Stimulated activated CD8-positive, alpha-beta memory T cell treated with anti-CD3 and anti-CD28 coated beads, Interleukin-12 subunit alpha, Interleukin-12 subunit beta, amount 100 ng/mL, for 1 hour (primary cell): ENCODE measurements at places on chromosomes 3 and 15.

DNA sequence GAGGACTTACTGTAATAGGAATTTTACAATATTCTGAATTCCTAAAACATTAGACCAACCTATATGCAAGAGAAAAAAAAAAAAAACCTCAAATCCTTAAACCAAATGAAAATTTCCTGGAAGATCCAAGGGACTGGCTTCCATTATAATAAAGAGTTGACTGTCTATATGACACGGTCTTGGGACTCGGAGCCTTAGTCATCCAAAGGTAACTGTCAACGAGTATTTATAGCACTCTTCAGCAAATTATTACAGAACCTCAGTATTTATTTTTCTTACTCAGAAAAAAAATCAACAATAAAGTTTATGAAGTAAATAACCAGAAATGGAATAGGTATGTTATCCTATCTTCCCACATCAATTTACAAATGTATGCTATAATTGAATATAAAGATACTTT, 66.0 kb downstream of the TTBK2 start:
- DNase-seq: no peak

- no peak for DNase-seq
These were observed 12.7 kb downstream of the SEMA3F start for GRCh38 chr3:50167841-50168209.

- DNase-seq: no peak
These were observed 8.3 kb downstream of the GHRL start for GRCh38 chr3:10284496-10284895.

GRCh38 chr3:45567730-45568172, 26.8 kb upstream of the LIMD1 start:
- no peak for DNase-seq

- no peak for DNase-seq
These were observed 123.7 kb downstream of the MECOM start for GRCh38 chr3:169539856-169540255.

DNA sequence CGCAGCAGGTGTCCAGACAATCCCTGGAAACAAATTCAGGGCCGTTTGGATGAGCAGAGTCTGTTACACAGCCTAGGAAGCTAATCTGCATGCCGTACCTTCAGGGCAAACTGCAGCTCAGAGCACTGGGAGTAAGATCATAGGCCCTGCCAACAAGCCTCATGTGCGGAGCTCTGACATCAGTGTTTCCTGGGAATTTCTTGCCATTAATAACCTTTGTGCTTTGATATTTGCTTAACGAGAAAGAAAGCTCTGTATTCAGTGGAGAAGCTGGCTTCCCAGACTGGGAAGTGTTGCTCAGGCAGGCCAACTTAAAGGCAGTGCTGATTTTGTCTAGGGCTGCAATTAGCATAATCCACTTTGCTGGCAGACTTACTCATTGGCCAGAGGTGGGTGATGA, 116.1 kb upstream of the KLHL25 start:
- no peak for DNase-seq

- DNase-seq: no peak
These were observed 122.0 kb upstream of the ATP10A start for GRCh38 chr15:25985165-25985564.

- no peak for DNase-seq
These were observed 28.4 kb upstream of the NR2E3 start for GRCh38 chr15:71781965-71782265.

DNA sequence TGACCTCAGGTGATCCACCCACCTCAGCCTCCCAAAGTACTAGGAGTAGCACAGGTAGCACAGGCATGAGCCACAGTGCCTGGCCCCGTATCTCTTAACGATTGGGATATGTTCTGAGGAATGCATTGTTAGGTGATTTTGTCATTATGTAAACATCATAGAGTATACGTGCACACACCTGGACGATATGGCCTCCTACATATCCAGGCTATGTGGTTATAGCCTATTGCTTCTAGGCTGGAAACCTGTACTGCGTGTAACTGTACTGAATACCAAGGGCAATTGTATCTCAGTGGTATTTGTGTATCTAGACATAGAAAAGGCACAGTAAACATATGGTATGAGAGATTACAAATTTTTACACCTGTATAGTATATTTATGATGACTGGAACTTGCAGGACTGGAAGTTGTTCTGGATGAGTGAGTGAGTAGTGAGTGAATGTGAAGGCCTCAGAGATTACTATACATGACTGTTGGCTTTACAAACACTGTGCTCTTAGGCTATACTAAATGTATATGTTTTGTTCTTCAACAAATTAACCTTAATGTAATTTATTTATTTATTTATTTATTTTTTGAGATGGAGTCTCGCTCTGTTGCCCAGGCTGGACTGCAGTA, 120.7 kb downstream of the MBNL1 start:
- DNase-seq: no peak

- DNase-seq: no peak
These were observed 23.4 kb downstream of the GTF2E1 start for GRCh38 chr3:120765830-120766493.

GRCh38 chr3:13700362-13700761, 151.4 kb downstream of the FBLN2 start:
- DNase-seq: no peak
